ENCODE measurements at places on chromosomes 11 and 22.

DNA sequence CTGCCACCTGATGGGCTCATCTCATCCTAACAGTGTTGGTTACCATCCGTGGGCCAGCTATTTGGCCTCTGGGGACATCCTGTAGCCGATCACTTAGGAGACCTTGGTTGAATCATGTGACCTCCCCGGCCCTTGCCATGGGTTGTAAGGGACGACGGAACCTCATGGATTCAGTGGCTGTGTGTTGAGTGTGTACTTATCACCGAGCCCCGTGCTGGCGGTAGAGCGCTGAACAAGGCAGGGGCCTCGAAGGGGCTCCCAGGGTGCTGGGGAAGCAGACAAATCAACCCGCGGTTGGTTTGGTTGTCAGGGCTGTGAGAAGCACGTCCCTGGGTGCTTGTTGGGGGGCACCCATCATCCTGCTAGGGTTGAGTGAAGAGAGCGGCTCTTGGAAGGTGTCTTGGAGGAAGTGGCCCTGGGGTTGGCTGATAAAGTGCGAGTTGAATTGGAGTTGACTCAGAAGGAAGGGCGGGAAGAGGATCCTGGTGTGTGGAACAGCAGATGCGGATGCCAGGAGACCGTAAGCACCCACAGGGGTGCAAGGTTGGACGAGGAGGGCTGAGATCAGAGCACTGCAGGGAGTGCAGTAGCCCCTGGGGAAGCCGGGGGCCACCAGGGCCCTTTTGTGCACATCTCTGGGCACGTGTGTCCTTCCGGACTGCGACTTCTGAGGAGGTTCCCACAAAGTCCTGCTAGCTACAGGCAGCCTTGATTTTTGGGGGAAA lies 53.6 kb downstream of the MPPED1 start:
- H3K4me1 ChIP-seq, result no peaks in the 10 kb centered on the region
- peaks cover 6% of the 10 kb centered on the region for H3K27me3 ChIP-seq
- no peak overlapping the region for H3K4me3 ChIP-seq
- H3K27ac ChIP-seq, result no peak overlapping the region

DNA sequence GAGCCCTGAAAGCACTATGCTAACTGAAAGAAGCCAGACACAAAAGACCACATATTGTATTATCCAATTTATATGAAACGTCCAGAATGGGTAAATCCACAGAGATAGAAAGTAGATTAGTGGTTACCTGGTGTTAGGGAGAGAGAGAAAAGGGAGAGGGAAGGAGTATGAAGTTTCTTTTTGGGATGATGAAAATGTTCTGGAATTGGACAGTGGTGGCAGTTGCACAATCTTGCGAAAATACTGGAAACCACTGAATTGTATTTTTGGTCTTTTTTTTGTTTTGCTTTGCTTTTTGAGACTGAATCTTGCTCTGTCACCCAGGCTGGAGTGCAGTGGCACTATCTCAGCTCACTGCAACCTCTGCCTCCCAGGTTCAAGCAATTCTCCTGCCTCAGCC lies 63.5 kb downstream of the MRTFA start:
- H3K27ac ChIP-seq, result no peak overlapping the region
- H3K27me3 ChIP-seq, result no peaks in the 10 kb centered on the region
- H3K36me3 ChIP-seq, result no peaks in the 10 kb centered on the region
- H3K4me1 ChIP-seq, result peaks cover 4% of the 10 kb centered on the region
- no peak for DNase-seq
- H3K4me3 ChIP-seq, result no peak overlapping the region

- H3K36me3 ChIP-seq, result peaks cover 4% of the 10 kb centered on the region
- H3K4me3 ChIP-seq, result peak overlapping the region; percentile 96
- H3K4me1 ChIP-seq, result peaks cover 33% of the 10 kb centered on the region
- no peak for DNase-seq
- peak overlapping the region; percentile 96 for H3K27ac ChIP-seq
- no peaks in the 10 kb centered on the region for H3K27me3 ChIP-seq
Measured at GRCh38 chr11:43681401-43681942, 934 bp downstream of the HSD17B12 start.

- H3K4me1 ChIP-seq, result peaks cover 36% of the 10 kb centered on the region
- H3K27ac ChIP-seq, result no peak overlapping the region
- DNase-seq, result no peak
- no peak overlapping the region for H3K4me3 ChIP-seq
Measured at GRCh38 chr11:1514336-1515061, 27.9 kb upstream of the MOB2 start.

DNA sequence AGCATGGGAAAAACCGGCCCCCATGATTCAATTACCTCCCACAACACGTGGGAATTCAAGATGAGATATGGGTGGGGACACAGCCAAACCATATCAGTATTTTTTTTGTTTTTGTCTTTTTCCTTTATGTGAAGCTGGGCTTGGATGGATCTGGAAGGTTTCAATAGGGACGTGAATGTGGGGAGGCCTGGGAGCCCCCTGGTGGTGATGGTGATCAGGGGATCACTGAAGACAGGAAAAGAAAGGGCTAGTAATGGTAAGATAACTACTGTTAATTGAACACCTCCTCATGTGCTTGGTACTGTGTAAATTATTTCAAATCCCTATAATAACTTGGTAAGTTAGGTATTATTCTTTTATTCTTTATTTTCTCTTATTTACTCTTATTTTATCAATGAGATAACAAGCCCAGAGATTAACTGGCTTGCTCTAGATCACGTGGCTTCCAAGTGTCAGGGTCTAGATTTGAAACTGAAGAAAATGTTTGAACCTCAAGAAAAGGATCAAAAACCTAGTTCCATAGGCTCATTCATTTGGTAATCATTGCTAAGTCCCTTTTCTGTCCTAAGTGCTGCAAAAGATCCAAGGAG lies 364.2 kb downstream of the TENM4 start:
- H3K4me1 ChIP-seq, result no peaks in the 10 kb centered on the region
- no peak overlapping the region for H3K4me3 ChIP-seq
- no peaks in the 10 kb centered on the region for H3K36me3 ChIP-seq
- no peaks in the 10 kb centered on the region for H3K27me3 ChIP-seq

DNA sequence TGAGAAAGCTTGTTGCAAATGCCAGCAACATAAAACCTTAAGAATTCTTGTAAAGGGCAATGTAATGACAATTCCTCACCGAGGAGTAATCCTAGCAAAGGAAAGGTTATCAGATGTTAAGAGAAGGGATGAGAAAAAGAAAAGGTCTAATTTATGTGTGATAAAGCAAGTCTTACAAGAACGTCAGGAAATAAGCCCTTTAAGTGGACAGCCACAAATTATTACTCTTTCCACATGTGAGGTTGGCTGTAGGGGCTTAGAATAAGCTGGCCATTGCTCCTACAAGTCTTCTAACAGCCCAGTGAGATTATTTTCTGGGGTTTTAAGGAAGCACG lies 9.3 kb downstream of the LAYN start:
- peaks cover 4% of the 10 kb centered on the region for H3K36me3 ChIP-seq
- peaks cover 16% of the 10 kb centered on the region for H3K4me1 ChIP-seq
- H3K27ac ChIP-seq, result no peak overlapping the region
- H3K27me3 ChIP-seq, result no peaks in the 10 kb centered on the region
- DNase-seq, result no peak

DNA sequence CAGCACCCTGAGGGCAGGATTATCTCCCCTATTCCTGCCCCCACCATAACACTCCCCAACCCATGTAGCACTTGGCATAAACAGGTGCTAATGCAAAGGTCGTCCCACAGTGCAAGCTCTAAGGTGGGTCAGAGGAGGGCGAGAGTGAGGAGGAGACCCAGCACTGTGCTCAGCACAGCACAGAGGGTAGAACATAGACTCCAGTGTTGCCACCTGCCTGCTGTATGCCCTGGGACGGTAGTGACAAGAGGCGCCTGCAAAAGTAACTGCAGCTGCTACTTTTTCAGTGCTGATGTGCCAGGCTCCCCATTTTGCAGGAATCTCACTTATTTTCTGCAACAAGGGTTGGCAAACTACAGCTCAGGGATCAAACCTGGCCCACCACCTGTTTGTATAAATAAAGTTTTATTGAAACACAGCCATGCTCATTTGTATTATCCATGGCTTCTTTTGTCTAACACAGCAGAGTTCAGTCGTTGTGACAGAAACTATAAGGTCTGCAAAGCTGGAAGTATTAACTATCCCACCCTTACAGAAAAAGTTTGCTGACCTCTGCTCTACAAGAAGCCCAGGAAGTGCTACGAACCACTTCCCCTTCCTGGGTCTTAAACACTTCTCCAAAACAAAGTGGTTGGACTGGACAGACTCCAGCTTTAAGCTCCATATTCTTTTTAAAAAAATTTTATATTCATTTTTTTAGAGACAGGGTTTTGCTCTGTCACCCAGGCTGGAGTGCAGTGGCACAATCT lies 16.9 kb upstream of the CDC42BPG start:
- peak overlapping the region; percentile 98 for H3K27ac ChIP-seq
- peaks cover 92% of the 10 kb centered on the region for H3K4me1 ChIP-seq
- no peak overlapping the region for H3K4me3 ChIP-seq
- peaks cover 3% of the 10 kb centered on the region for H3K36me3 ChIP-seq

GRCh38 chr22:29623553-29624169 lies 20.2 kb downstream of the NF2 start:
- H3K4me3 ChIP-seq, result no peak overlapping the region
- no peaks in the 10 kb centered on the region for H3K27me3 ChIP-seq

DNA sequence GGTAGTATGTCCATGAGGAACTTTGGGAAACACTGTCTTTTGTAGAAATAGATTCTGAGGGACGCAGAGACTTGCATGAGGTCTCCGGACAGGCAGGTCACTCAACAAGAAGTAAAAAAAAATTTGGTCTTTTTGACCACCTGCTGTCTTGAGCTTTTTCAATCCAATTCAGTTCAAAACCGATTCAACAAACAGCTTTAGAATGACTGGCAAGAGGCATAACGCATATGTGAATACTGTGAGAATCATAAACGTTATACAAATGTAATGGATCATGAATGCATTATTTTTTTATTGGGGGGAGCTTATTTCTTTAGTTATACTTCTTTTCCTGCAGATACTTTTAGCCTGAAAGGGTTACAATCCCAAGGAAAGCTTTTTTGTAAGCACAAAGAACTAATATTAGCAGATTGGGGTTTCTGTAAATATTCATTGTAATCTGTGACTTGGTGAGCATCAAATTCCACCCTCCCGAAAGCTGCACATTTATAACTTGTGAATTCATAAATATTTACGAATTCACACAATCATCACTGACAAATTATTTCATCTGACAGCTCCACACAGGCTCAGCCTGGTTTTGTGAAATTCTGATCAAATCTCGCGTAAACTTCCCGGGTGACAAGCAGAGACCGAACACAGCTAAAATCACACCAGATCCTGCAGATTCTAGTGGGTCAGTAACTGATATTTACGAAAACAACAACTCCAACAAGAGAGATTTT lies 507.7 kb downstream of the MN1 start:
- peaks cover 45% of the 10 kb centered on the region for H3K27me3 ChIP-seq
- H3K4me3 ChIP-seq, result no peak overlapping the region
- no peak overlapping the region for H3K27ac ChIP-seq
- DNase-seq, result no peak

DNA sequence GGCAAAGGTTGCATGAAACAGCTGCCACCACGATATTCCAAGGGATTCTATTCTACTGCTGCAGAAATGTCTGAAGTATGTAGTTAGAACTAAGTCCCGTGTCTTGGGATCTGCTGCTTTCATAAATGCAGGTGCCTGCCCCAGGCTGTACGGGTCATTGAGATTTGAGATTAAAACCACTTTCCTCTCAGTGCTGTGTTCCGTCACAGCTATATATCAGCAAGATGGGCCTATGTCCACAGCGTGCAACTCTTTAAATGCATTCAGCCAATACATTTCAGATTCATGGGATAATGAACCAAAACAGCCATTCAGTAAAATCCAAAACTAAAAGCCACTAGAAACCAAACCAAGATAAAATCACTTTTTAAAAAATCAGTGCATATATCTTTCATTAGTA lies 107.3 kb upstream of the LUZP2 start:
- H3K27me3 ChIP-seq, result no peaks in the 10 kb centered on the region
- no peak overlapping the region for H3K4me3 ChIP-seq
- no peak for DNase-seq
- no peaks in the 10 kb centered on the region for H3K36me3 ChIP-seq
- H3K4me1 ChIP-seq, result no peaks in the 10 kb centered on the region
- no peak overlapping the region for H3K27ac ChIP-seq

DNA sequence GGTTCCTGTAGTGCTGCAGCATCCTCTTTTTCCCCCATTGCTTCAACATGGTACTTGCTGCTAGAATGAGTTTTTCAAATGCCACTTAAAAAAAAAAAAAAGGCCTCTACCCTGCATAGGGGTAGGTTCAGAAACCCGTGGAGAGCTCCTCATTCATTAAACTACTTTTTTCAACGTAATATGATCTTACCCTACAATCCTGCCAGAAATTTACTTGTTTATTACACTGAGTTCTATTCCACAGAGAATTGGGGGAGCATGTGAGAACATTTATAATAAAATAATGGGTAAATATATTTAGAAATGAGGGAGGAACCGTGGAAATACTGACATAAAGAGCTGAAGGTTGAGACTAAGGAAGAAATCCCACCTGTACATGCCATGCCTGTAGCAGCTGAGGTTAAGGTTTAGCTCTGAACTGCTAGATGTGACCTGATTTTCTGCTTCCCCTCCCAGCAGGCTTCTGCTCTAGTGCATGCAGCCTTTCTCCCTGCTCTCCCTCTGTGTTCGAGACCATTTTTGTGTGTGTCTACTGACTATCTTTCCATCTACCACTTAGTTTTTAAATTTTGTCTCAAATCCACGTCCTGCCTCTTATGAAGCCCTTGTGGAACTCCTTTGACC lies 225.7 kb downstream of the DDX10 start:
- H3K4me1 ChIP-seq, result peaks cover 26% of the 10 kb centered on the region
- H3K4me3 ChIP-seq, result no peak overlapping the region
- no peaks in the 10 kb centered on the region for H3K27me3 ChIP-seq

DNA sequence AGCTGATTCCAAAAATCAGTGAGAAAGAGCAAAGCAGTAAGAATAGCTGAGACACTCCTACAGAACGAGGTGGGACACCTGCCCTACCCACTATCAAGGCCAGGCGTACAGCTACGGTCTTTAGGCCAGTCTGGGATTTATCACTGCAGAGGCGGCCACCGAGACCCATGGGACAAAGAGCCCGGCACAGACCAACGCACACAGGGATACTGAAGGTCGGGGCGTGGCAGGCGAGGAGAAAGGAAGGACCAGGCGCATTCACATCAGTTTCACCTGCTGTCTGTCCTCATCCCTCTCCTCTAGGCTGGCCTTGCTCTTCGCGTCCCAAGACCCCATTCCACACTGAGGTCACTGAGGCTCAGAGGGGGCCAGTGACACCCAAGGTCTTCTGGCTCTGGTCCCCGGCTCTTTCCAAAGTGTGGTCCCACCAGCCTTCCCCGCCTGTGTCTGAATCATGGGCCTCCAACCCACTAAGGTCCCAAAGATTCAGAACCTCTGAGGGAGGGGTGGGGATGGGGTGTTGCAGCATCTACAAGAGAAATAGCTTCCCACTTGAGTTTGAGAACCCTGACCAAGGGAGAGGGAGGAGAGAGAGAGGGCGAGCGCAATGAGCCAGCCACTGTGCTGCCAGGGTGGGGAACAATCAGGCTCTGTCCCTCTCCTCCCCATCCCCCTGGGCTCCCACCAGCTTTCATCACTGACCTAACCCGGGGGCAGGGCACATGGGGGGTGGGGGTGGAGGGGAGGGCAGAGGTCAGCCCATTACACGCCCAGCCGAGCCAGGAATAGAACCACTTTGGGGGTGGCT lies 7.2 kb upstream of the PICK1 start:
- no peaks in the 10 kb centered on the region for H3K36me3 ChIP-seq
- peaks cover 3% of the 10 kb centered on the region for H3K4me1 ChIP-seq
- DNase-seq, result no peak
- H3K4me3 ChIP-seq, result no peak overlapping the region
